ENCODE measurements at places on chromosomes 2 and 18.
A peak's percentile ranks its signal among the peaks of the same experiment; 100 is the strongest.

- DNase-seq, result no peak
These were observed 73.8 kb downstream of the MAP3K20 start for GRCh38 chr2:173149491-173149890.

GRCh38 chr2:170322140-170322766 lies 144.3 kb downstream of the MYO3B start:
- DNase-seq, result no peak

DNA sequence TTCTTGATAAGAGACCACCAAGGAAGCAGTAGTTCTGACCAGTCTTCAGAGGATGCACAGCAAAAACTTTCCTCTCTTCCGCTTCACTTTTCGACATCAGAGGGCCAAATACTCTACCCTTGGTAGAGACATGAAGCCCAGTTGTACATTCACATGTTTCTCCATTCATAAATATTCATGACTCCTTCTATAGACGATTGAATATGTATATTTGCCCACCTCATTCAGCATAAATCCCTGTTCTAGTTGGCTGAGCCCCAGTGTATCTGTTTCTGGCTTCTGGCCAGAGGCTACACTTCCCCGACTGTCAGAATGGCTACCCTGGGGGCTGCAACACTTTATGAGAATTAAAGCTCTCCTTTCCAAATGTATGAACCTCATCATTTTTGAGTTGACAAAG lies 258.5 kb downstream of the ASXL3 start:
- no peak for DNase-seq

DNA sequence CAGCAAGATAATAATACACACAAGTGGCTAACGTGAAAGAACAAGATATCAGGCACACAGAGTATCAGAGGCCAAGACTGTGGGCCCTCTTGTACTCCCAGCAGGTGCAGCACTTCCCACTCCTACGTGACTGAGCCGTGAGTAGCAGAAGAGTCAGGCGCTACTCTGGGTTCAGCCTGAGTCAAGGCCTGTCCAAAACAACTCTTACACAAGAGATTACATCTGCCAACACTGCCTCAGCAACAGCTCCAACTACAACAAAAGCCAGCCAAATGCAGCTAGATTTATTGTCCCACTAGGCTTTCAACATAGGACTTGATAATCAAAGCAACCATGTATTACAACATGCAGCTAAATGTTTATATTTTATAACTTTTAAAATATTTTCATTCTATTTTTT lies 56.2 kb downstream of the ITSN2 start:
- DNase-seq, result peak; percentile 26

- no peak for DNase-seq
These were observed 12.5 kb upstream of the TMEM185B start for GRCh38 chr2:120235681-120236080.
